ENCODE measurements at places on chromosomes 1 and 21. TPM values are rescaled to one million over a fixed set of nuclear protein-coding genes. Genes with fewer than 3 reads are reported as not detected.

Gene AQP10
- total RNA-seq: not detected

Gene ATXN7L2
- 4.0 TPM for total RNA-seq

Gene ZRANB2
- total RNA-seq: 35.2 TPM

Gene OR2T5
- total RNA-seq: not detected

Gene RBM11
- total RNA-seq: not detected

Gene KRTAP21-2
- not detected for total RNA-seq

Gene CELA3B
- total RNA-seq: not detected

Gene SOX13
- 17.0 TPM for total RNA-seq

Gene ZNF691
- 10.3 TPM for total RNA-seq

Gene NPPA
- total RNA-seq: not detected

Measured in myometrial cell (primary cell).